ENCODE measurements at places on chromosomes 3 and 15. TPM values are rescaled to one million over a fixed set of nuclear protein-coding genes. Genes with fewer than 3 reads are reported as not detected.

OR5K2 gene
- total RNA-seq, result not detected

SLC24A5 gene
- not detected for total RNA-seq

SCN5A gene
- total RNA-seq, result 0.14 TPM

GRCh38 chr3:13850161-13850945, 29.5 kb downstream of the WNT7A start:
- H3K27ac ChIP-seq, result no peak overlapping the region
- no peak overlapping the region for H3K4me3 ChIP-seq
- no peaks in the 10 kb centered on the region for H3K4me1 ChIP-seq
- peaks cover 11% of the 10 kb centered on the region for H3K27me3 ChIP-seq

GRCh38 chr3:10629671-10630040, 124.3 kb upstream of the ATP2B2 start:
- H3K36me3 ChIP-seq, result no peaks in the 10 kb centered on the region
- no peaks in the 10 kb centered on the region for H3K4me1 ChIP-seq
- H3K27ac ChIP-seq, result no peak overlapping the region
- no peak for DNase-seq
- no peak overlapping the region for H3K4me3 ChIP-seq
- no peaks in the 10 kb centered on the region for H3K27me3 ChIP-seq

SOX2 gene
- total RNA-seq, result not detected

GRCh38 chr3:109071350-109072142, 46.4 kb downstream of the MORC1 start:
- no peak for DNase-seq
- no peak overlapping the region for H3K27ac ChIP-seq
- H3K4me3 ChIP-seq, result no peak overlapping the region
- H3K27me3 ChIP-seq, result peaks cover 6% of the 10 kb centered on the region

ZNF621 gene
- total RNA-seq, result 23.7 TPM

ADAM10 gene
- total RNA-seq, result 122 TPM
